ENCODE measurements at places on chromosomes 6 and 20.

DNA sequence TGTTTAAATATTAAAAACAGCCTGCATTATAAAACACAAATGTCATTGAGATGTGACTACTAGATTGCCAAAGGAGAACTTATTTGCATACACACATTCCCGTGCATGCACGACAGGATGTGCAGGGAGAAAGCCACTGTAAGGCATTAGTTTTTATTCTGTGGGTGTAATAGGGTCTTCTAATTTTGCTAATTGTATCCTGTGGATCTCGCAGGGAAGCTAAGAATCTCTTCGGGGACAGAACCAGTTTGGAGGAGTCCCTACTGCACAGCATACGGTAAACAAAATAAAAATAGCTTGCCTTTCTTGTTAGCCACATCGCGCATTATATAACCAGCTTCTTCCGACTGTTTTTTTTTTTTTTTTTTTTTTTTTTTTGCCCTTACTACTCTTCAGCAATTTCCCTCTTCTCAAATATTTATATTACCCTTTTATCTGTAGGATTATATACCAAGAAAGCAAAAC is 2.0 kb downstream of the ATXN1 start:
- no peak for DNase-seq

DNA sequence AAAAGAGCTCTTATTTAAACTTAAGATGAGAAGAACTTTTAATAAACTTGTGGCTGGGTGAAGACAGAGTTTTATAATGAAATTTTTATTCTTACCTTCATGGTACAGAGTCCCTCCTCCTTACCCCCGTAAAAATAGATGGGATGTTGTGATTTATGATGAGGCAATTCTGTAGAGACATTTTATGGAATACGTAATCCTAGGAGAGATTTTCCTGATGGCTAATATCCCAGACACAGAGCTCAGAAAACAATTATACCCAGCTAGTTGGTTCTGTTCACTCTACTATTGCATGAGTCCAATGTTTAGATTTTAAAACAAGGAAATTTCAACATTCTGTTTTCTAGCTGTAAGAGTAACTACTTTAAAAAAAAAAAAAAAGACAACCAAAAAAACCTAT is 43.4 kb downstream of the MTHFD1L start:
- DNase-seq, result no peak

DNA sequence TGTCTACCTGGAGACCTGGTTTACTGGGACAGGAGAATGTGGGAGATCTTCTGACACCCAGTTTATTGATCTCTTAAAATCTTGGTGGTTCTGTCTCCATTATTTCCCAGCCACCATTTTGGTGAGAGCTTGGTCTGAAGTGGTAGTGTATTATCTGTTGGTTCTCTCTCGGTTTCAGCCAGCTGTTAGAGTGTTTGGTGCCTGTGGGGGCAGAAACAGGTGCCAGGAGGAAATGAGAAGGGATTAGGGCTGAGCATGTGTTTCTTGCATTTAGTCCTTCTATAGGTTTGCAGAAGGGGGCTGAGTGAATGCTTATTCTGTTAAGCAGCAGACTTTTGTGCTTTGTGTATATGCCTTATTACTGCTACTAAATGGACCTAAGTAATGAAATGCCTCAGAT is 9.6 kb downstream of the JARID2 start:
- no peak for DNase-seq

DNA sequence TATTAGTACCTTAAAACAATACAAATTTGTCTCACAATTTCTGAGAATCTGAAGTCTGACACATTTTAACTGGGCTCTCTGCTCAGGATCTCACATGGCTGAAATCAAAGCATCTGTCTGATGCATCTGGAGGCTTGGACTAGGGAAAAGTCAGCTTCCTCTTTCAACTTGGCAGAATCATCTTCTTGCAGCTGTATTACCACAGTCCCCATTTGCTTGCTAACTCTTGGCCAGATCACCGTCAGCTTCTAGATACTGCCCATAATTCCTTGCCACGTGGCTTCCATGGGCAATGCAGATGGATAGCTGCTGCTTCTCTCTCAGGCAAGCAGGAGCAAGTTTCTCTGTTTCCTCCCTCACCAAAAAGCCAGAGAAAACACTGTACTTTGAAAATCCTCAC is 1106.4 kb upstream of the CITED2 start:
- no peak for DNase-seq

- no peak for DNase-seq
Observed at GRCh38 chr6:96794980-96795379, 42.3 kb downstream of the GPR63 start.

Data from ecto neural progenitor cell (in vitro differentiated cells).